ENCODE measurements at places on chromosomes 7 and 10.

DNA sequence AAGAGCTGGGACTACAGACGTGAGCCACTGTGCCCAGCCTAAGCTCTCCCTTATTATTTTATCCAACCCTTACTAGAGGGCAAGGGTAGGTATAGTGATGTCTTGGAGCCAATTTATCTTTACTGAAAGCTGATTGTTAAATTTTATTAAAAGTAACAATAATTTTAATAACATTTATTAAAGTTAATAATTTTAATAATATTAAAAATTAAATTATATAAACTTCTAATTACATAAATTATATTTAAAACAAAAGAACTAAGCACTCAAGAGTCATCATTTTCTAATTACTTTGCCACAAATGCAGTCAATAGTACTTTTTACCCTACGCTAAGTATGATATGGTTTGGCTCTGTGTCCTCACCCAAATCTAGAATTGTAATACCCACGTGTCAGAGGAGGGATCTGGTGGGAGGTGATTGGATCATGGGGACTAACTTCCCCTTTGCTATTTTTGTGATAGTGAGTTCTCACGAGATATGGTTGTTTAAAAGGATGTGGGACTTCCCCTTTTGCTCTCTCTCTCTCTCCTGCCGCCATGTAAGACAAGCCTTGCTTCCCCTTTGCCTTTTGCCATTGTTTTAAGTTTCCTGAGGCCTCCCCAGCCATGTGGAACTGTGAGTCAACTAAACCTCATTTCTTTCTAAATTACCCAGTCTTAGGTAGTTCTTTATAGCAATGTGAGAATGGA, 58.4 kb upstream of the ETV1 start:
- DNase-seq: no peak

DNA sequence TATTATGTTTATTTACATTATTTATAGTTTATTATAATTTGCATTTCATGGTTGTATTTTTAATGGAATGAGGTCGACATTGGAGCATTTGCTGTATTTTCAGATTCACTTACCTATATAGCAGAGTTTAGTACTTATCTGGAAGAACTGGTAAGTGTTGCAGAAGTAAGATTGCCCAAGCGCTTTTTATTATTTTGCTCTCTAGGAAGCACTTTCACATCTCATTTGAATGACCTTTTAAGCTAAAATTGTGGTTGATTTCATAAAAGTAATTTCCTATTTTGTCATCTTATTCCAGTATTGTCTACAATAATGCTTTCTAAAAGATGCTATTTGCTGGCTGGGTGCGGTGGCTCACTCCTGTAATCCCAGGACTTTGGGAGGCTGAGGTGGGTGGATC, 28.6 kb downstream of the SEC61A2 start:
- DNase-seq: no peak

GRCh38 chr10:71314028-71314693, 4.9 kb upstream of the SLC29A3 start:
- DNase-seq: no peak

- no peak for DNase-seq
Measured at GRCh38 chr7:90568213-90568612, 27.9 kb upstream of the CDK14 start.

DNA sequence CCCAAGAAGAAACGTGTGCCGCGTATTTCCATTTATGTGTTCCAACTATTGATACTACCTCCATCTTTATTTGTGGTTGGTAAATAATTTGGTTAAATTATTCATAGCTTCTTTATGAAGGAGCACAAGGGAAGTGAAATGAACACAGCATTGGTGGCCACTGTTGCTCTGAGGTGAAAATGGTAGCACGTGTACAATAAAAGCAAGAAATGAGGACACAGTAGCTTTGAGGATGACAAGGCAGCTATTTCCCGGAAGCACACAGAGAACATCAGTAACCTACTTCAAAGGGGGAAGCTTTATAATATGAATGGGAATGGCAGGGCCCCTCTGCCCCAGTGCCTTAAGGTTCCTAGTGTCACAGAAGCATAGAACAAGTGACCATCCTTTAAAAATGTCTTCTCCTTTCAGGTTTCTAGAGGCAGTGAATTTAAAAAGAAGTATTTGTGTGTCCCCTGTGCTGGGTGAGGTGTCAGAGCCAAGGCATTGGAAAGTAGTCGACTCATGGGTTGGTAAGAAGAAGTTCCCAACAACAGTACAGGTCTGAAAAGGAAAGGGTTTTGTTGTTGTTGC, 78.8 kb downstream of the SGMS1 start:
- no peak for DNase-seq

Measured in HS-5 (cell line).